ENCODE measurements at places on chromosomes 2 and 18.

GRCh38 chr2:222424276-222424728 is at the start of gene SGPP2:
Gene SGPP2, plus strand, starts transcription at chr2:222424543. Its CDS starts 60 bp downstream, at chr2:222424603.
- no peak for DNase-seq

- no peak for DNase-seq
Observed at GRCh38 chr18:79615586-79615985, 64.0 kb upstream of the CTDP1 start.

- DNase-seq = no peak
Observed at GRCh38 chr2:37644191-37644590, 27.3 kb downstream of the CDC42EP3 start.

DNA sequence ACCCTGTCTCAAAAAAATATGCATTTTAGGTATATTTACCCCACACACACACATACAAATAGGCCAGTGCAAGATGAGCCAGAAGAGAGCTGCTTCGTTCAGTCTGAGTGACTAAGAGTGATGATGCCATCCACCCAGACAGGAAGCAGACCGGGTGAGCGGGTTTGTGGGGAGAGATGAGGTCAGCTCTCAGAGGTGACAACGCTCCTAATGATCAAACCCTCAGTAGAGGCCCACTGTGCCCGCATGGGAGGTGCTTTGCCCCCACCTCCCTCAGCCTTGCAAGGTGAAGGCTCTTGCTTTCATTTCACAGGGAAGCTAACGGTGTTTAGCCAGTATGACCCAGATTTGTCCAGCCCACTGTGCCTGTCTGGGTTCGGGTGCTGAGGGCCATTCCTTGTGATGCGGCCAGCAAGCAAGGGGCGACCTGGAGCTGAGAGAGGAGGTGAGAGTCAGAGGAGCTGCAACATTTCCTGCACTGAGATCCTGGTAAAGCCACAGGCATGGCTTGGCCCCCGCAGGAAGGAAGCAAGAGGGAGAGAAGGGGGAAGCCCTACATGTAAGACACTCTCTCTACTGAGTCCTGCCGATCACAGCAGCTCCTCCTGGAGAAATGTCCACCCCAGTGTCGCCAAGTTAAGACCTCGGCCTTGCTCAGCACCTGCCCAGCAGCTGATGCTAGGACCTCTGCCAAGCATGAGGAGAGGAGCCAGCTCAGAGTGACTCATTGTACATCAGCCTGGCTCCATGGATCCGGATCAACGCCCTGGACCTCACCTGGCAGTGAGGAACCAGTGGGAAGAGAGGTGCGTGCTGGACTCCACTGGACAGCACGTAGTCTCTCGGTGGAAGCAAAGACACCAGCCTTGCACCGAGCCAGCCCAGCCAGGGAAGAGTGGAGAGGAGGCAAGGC is 37.0 kb downstream of the NIFK start:
- DNase-seq = peak; percentile 38

- no peak for DNase-seq
Observed at GRCh38 chr2:223477318-223477717, 124.8 kb downstream of the SCG2 start.

- DNase-seq = no peak
Observed at GRCh38 chr18:3466045-3466444, 16.1 kb downstream of the TGIF1 start.

DNA sequence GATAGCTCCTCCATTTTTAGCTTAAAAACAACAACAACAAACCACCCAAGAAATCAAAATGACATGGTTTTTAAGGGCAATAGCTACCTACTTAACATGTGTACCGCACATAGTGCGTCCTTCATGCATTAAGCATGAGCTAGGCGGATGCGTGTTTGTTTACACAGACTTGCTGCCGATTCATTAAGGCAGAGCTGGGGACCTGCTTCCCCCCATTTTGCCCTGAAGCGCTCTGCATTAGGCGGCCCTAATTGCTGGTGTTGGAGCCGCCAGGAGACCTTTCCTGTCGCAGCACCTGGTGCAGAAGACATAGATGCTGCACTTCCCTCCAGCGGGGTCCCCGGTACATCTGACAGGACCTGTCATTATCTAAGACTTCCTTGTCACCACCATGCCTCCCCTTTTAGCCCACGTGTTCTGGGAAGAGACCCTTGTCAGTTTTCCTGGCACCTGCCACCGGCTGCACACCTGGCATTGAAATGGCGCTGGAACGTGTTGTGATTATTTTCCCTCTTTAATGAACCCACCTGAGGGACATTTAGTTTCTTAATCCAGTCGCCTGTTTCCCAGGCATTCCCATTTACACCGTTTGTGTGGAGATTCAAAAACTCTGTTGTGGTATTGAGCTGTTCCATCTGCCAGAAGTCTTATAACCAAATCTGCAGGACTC is 261.1 kb upstream of the RAB12 start:
- DNase-seq = no peak

- DNase-seq = no peak
Observed at GRCh38 chr2:42464631-42465030, 29.2 kb downstream of the KCNG3 start.

DNA sequence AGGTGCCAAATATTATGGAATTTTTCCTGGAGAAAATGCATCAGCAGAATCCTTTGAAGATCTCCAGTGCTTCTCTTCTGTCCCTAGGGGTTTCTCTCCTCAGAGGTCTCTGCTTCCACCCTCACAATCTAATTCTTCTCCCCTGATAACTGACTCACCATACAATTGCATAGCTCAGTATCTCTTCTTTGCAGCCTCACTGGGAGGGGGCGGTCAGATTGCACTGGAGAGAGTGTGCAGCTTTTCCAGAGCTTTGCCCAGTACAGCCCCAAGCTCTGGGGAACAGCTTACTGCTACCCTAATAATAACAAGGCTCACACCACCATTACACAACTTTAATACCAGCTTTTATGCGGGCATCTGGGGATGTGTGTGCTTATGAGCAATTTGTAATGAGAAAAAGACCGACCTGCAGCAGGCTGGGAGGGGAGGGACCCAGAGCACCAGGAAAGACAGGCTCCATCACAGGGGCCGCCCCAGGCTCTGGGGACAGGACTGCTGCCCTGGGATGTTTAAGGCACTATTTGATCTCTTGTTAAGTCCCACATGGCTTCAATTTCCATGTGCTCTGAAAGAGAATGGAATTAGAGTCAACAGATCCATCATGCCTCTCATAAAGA is 276.6 kb upstream of the SIX2 start:
- DNase-seq = no peak

DNA sequence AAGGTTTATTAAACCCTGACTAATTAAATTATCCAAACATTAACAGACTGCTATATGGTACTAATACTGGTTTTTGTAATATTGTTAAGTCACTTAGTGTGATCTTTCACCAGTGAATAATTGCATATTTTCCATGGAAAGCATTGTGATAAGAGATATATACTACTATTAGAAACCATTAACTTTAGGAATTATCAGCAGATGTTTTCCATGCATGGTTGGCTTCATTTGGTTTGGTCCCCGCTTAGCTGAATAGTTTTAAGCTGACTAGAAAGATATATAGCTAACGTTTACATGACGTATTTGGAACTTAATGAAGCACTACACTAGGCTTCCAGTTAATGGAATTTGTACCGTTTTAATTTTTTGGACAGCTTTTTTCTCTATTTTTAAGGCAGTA is 37.9 kb downstream of the LCLAT1 start:
- no peak for DNase-seq

DNA sequence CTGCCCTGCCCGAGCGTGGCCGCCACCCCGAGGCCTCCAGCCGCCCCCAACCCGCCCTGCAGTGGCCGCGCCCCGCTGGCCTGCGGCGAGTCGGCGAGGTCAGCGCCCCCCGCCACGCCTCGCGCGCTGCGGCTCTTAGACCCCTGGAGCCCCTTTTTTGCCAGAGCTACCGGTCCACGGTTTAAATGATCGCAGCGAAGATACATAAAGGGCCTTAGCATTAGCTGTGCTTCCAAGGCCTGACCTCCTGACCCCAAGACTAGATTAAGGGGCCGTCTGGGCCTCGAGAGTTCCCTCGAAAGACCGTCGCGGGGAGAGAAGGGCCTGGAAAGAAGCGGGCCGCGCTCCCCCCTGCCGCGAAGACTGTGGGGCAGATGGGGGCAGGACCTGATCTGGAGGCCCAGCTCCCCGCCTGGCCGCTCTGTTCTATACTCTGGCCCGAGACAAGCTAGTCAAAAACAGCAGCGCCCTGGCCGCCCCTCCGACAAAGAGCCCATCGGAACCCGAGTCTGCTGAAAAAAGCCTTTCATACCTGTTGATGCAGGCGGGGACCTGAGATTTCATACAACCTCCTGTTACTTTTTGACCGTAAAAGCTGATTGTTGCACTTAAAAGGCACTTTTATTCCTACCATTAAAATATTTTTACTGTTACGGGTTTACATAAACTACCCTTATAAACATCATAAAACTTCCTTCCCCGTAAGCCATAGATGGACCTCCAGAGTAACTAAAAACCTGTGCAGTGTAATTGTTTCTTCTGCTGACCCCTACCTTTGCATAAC is 68.7 kb upstream of the PSMD14 start:
- DNase-seq = peak; percentile 4

DNA sequence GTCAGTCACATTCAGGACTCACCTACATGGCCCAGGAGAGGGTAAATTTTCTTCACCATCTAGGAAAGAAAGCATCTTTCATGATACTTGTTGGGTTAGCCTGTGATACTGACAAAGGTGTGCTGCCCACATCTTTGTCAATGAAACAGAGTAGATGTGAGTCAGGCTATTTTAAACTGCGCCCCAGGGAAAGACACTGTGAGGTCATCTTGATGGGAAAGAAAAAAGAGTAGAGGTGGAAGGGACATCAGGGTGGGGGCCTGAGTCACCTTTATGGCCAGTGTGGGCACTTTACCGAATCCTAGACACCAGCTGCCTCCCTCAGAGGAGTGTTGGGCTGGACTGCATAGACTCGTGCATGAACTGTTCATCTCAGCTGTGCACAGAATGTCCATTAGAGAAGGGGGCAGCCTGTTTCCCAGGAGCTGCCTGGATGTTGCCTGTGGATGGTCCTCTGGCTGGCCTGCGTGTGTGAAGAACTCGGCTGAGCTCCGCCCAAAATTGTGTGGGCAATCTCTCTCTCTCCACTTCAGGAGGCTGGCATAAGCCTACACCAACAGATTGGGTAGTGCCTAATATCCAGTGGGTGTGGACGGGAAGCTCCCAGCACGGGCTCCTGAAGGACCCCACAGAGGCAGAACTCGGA is 278.7 kb upstream of the PXDN start:
- DNase-seq = no peak

DNA sequence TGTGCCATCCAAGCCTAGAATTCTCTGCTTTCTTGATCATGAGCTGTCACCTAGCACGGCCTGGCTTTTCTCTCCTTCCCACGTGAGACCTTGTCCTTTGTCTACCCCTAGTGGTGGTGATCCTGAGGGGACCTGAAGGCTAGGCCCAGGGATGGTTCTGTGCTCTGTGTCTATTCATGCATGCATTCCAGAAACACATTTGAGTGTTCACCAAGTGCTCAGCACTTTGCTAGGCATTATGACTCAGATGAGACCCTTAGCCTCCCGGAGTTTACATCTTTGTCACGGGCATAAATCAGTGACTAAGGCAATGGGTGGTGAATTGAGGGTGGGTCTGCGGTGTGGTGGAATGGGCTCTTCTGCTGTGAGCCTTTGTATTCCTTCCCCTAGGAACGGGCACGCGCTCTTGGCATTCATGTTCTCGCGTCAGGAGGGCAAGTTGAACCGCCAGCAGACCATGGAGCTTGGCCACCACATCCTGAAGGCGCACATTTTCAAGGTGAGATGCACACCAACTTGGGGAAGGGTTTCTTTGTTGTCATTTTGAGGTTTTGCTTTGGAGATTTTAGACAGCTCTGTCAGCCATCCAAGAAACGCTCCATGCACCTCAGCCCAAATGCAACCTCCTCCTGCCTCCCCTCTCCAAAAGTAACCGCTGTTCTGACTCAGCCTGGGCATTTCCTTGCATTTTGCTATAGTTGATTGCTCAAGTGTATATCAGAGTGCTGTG is 100.9 kb downstream of the WDSUB1 start:
- DNase-seq = no peak

DNA sequence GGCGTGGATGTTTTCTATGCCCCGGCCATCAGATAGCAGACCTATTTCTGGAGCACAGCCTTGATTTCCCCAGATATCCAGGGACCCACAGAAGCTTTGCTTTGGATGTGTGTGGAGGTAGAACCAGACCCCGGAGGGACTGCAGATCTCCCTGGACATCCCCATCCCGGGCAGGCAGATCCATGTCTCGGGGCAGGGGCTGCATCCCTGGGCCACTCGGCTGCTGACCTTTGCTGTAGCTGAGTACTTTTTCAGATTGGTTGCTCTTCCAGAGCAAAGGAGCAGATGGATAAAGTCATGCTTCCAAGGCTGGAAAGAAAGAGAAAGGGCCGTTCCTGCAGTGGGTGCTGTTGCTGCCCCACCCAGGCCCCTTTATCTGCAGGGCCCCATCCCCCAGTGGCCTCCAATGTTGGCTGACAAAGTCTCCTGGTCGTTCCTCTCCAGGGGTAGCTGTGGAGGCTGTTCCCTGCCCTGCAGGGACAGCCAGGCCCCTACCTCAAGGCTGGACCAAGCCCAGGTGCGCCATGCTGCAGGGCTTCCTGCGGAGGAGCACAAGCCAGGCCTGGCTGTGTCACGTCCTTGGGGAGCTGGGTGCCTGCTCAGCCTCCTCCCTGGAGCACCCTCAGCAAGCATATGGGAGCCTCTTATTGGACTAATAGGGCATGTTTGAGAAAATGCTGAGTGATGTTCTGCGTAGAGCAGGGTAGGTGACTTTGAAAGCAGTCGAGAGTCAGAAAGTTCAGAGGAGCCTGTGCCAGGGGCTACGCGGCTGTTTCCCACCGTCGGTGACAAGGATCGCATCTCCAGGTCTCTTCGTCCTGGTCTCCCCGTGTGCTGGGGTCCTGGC is 68.4 kb downstream of the TPO start:
- DNase-seq = no peak

- DNase-seq = no peak
Observed at GRCh38 chr2:40418614-40419363, 33.1 kb downstream of the SLC8A1 start.

DNA sequence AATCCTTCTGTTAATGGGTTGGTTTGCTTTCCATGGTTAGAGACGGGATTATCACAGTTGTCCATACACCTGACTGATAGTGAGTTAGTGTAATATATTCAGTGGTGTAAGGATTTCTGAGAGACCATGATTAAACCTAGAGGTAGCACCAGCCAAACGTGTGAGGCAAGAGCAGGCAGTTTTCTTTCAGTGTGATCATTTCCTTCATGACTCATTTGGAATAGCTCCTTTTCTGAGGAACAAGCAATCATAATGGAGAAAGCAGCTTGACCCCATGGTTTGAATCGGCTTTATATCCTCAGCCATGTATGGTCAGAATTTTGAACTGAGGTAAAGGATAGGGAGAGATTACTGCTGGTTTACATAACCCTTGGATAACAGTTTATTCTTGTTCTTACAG is 2.9 kb downstream of the MXD1 start:
- DNase-seq = no peak

GRCh38 chr2:174395969-174396630 is 570 bp downstream of the SCRN3 start:
- peak; percentile 49 for DNase-seq

GRCh38 chr2:30790879-30791278 is 16.4 kb downstream of the CAPN13 start:
- no peak for DNase-seq

DNA sequence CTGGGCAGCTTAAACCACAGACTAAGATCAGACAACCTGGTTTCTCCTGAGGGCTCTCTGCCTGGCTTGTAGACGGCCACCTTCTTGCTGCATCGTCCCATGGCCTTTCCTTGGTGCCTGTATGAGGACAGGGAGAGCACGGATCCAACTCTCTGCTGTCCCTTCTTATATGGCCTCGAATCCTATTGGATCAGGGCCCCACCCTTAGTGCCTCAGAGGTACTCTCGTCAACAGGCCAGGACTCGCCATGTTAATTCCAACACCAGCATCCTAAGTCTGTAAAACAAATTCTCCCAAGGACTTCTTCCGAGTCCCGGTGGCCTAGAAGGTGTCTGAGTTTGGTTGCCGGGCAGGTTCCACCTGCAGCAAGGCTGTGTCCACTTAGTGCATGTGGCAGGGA is 40.2 kb downstream of the ATP6V1C2 start:
- DNase-seq = no peak
